GM10248 (cell line): ENCODE measurements at places on chromosomes 2 and 18.

DNA sequence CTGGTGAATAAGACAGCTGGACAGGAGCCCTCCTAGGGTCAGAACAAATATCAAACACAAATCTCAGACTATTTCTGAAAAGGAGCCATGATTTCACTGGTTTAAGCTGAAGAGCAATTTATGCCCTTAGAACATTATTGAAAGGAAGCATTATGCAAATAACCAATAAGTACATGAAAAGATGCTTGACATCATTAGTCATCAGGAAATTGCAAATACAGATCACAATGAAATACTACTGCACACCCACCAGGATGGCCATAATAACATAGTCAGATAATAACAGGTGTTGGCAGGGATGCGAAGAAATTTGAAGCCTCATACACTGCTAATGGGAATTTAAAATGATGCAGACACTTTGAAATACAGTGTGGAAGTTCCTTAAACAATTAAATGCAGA, 176.4 kb upstream of the RAB6C start:
- no peak for DNase-seq

GRCh38 chr2:8490166-8490721, 191.6 kb upstream of the ID2 start:
- no peak for DNase-seq

DNA sequence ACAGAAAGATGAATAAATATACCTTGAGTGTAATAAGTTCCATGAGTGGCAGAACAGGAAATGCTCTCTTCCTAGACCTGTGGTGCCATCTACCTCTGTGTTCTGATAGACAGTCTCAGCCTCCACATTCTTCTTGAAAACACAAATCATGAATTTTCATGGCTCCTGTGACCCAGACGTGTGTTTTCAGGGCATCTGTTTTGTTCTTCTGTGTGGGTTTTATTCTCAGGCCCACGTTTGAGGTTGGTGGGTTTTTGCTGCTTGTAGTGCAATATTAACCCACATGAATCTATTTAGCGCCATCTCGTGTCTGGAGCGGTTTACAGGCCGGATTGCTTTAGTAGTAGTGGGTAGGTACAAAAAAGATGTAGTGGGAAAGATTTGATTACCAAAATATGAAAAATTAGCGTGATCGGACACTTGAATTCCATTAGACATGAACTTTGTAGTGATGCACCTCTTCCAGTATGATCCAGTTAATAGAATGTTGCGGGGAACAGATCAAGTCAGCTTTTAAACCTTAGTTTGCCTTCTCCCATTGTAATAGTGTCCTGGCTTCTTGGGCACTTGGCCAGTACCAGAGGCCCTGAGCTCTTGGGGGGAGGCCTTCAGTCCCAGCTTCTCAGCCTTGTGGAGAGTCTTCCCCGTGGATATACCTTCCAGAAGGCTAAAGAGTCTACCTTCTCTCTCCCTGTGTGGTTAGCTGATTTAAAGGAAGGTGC, 256.5 kb downstream of the TPGS2 start:
- peak; percentile 28 for DNase-seq

- no peak for DNase-seq
These were observed 572.7 kb upstream of the SALL3 start for GRCh38 chr18:78406743-78407465.

DNA sequence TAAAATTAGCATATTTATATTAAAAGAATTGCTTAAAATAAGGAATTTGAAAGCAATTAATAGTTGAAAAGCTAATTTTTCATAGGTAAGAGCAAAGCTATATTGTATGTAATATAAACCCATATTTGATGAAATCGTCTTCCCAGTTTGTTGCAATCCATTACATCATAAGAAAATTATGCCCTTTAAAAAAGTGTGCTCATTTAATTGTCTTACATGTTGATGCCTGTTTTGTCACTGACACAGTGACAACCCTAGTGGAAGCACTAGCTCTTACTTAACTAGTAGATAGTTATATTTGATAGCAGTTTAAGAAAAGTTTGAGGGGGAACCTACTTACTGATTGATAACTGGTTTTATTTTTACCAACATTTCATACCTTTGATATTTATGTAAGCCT, 30.0 kb upstream of the IL18RAP start:
- no peak for DNase-seq
